ENCODE measurements at places on chromosomes 7 and 10.

- peak; percentile 12 for DNase-seq
These were observed 9.9 kb upstream of the GNAI1 start for GRCh38 chr7:80124526-80125264.

GRCh38 chr7:78435355-78435754 is 636.8 kb downstream of the PHTF2 start:
- DNase-seq, result no peak

DNA sequence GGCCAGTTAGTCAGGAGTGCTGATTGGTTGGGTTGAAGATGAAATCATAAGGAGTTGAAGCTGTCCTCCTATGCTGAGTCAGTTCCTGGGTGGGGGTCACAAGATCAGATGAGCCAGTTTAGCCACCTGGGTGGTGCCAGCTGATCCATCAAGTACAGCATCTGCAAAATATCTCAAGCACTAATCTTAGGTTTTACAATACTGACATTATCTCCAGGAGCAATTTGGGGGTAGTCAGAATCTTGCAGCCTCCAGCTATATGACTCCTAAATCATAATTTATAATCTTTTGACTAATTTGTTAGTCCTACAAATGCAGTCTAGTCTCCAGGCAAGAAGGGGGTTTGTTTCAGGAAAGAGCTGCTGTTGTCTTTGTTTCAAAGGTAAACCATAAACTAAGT is 184.1 kb upstream of the STK17A start:
- no peak for DNase-seq

DNA sequence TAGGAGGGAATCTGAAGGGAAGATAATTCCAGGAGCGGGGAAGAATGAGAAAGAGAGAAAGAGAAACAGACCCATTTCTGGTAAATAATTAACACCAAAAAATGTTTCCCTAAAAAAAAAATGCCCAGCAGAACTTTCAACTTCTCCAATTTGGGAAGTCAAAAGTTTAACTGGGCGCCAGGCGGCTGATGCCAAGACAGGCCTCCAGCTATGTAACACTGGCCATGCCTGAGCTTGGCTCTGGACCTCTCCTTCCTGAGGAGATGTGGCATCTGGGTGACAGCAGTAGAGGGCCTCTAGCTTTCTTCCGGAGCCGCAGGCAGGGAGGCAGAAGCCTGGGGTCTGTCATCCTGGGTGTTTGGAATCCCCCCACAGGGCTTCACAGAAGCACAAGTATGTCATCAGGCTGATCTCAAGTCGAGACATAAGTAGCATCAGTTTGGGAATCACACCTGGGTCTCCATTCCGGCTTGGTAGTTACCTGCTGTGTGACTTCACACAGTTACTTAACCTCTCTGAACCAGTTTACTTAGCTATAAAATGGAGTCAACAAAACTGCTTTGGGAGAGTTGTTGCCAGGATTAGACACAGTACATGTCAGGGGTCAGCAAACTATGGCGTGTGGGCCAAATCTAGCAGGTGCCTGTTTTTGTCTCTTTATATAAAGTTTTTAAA is 50.5 kb upstream of the TCF7L2 start:
- DNase-seq, result no peak

GRCh38 chr10:49678827-49679479 is 498 bp upstream of the C10orf53 start:
- no peak for DNase-seq

DNA sequence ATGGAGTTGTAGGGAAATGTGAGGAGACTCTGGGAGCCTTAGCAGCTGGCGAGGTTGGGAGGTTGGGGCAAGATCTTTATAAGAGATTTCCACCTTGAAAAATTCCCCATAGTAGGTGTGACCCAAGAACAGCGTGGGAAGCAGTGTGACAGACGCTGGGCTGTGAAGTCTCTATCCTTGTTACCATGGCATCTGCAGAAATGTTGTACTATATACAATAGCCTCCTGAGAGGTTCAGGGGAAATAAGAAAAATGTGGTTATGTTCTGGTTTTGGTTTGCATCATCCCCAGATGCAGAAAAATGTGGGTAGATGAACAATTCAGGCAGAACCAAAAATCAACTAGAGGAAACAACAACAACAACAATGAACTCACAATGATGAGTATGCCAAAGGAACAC is 498.6 kb downstream of the SH2D4B start:
- DNase-seq, result no peak

Measured in fibroblast of skin of right quadriceps (primary cell).